Kidney epithelial cell (primary cell): ENCODE measurements at places on chromosomes 7 and 10. TPM values are rescaled to one million over a fixed set of nuclear protein-coding genes. Genes with fewer than 3 reads are reported as not detected.

DNA sequence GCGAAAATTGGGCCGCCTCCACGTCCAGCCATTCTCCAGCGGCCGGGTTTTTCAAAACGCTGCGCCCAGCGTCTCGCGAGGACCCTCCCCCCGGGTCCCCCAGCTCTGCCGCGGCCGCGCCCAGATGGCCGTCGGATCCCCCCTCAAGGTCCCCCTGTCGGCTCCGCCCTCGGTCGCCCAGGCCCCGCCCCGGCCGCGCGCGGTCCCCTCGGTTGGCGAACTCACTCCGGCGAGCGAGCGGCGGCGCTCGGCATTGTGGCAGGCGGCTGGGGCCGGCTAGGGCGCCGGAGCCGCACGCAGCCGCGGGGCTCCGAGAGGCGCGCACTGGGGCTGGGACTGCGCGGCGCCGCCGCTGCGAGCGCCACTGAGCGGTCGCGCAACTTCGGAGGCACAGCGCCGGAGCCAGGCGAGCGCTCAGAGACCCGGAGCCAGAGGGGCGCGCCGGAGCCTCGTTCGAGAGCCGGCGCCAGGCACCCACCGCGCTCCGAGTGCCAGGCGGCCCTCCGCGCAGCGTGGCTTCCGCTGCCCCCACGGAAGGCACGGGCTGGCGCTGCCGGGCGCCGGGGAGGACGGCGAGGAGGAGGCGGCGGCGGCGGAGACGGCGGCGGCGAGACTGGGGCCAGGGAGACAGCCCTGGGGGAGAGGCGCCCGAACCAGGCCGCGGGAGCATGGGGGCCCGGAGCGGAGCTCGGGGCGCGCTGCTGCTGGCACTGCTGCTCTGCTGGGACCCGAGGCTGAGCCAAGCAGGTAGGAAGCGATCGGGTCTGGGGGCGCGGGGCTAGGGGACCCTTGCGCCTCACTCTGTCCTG, at the start of gene UNC5B:
TSS of gene UNC5B (plus strand) at position 253 of the 809 bp plus-strand sequence. CDS start at position 669, 416 bp downstream.
- DNase-seq, result no peak

The SOSTDC1 gene
- total RNA-seq, result 0.08 TPM in 1 of 2 replicates, not detected in the other

- DNase-seq, result no peak
Measured at GRCh38 chr10:86662186-86663045, 5.9 kb upstream of the LDB3 start.

The CYP26C1 gene
- 0.17 and 0.41 TPM in 2 replicates for total RNA-seq

DNA sequence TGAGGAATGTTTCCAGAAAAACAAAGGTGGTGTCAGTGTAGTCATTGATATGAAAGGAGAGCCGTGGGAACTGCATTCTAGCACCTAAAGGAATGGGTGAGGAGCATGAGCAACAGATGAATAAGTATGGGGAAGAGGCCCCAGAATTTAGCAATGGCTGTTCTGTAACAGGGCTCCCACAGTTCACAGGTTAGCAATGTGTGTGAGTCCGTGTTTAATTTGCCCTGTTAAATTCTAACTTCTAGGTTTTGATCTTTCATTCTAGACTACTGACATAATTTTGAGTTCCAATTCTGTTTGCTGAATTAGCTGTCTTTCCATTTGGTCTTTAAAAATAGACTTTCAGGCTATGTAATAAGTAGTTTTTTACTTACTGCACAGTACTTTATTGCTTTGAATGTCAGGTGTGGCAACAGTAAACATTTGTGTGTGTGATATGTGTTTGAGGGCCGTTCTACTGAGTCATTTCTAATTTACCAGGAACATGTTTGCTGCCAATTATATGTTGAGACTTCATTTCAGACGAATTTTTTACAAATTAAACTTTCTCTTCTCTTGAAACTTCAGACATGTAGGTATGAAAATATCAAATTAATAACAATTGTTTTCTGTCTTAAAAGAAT, 8.8 kb downstream of the STK17A start:
- no peak for DNase-seq

DNA sequence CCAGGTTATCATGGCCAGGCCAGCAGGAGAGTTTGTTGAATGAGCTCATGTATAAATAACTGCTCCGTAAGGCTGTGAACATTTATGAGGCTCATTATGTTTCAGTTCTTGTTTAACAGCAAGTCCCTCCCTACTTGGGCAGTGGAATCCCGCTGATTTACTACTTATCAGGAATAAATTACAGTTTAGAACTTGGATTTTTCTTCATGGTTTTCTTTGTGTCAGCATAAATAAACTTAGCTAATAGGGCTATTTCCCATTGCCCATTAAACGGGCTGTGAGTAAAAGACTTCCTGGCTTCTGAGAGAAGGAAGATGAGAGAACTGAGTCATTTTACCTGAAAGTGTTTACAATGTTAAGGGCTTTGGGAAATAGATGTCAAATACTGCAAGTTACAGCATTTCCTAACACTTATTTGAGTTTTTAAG, 701.6 kb upstream of the ANKRD30A start:
- DNase-seq, result no peak

DNA sequence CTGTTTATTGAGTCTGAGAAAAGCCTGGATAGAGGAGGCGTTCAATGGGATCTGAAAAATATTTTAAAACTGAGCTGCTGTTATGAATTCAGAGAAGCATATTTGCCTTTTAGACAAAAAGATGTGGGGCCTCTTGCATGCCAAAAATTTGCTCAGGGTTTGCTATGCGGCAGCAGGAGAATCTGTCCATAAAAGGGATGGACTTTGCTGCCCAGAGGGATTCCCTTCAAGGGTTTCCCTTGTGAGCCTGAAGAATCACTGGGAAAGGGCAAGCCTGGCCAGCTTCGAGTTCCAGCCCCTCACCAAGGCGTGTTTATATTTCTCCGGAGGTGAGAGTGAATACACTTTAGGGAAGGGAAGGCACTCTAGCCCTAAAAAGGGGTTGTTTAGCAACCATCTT, 55.5 kb upstream of the CALD1 start:
- DNase-seq, result no peak
